ENCODE measurements at places on chromosomes 5 and 9.

GRCh38 chr5:179231309-179231708 lies 114.0 kb downstream of the ADAMTS2 start:
- DNase-seq: no peak

DNA sequence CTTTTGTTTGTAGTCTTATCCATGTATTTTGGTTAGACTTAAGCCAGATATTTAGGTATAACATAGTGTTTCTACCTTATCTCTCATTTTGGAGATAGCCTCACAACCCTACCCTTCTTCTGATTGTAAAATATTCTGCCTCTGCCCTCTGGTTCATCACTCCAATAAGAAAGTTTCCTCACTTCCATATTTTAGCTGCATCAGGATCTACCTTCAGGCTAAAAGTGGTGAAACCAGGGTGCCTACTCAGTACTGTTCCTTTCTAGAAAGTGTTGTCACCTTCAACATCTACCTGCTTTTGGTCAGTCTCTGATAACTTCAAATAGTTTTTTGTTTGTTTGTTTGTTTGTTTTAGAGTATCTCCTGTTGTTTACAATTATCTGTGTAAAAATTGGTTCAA lies 294.6 kb downstream of the ANXA1 start:
- no peak for DNase-seq

DNA sequence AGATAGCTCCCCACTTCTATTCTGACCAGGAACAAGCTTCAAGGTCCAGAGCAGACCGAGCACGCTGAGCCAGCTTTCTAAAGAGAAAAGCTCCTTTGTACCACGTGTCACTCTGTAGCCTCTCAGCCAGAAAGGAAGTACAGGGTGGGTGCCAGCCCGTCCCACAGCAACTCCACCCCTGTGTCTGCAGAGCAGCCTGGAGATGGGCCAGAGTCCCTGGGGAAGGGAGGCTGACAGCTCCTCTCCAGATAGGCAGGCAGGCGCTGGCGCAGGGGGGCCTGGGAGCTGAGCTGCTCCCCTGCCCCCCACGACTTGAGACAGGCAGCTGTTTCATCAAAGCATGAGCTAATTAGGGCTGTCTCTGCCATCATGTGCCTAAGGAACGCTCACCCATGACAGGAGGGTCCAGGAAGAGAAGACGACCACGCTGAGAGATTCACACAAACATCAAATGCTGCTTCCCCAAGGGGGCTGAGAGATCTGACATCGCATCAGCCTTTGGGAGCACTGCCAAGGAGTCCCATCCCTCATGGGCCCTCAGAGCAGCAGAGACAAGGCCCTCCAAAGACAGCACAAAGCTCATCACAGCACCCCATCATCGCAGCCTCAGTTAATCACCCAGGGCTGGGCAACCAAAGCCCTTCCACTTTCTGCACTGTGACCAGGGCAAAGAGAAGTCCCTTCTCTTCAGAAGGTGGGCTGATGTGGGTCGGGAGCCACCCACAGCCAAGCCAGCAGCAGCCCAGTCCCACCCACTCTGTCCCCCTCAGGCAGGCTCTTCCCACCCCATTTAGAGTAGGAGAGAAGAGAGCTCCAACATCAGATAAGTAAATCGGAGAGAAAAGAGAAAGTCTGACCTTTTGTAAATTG lies 78.5 kb upstream of the LRRTM2 start:
- no peak for DNase-seq

DNA sequence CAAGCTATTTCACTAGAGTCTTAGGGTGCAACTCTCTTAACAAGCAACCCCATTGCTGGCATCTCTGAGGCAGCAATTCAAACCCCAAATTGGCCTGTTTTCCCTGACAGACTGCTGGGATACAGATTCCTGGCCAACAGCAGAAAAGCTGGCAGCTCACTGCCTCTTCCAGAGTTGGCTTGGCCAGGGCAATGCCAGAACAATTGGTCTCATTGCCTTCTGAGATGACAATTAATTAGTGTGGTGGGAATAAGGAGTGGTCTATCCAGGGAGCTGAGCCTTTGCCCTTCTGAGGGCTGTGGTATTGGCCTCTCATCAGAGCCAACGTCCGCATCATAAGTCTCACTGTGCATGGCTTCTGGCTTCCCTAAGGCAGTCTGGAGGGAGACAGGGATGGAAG lies 183.2 kb downstream of the GNAQ start:
- DNase-seq: no peak

DNA sequence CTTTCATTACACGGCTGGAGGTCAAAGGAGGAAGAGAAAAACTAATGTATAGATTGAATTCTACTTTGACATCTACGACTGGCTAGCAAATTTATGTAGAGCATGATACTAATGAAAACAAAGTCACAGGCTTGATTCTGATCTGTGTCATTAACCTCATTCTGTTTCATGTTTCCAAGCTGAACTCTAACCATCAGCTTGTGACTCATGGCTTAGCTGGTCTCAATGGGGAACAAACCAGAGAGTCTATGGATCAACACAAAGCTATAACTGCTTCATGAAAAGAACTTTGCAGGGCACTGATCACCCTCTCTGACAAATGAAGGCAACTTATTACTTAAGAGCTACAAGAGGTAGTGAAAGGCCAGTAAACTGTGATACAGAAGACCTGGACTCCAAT lies 23.6 kb upstream of the PDE4D start:
- DNase-seq: no peak

DNA sequence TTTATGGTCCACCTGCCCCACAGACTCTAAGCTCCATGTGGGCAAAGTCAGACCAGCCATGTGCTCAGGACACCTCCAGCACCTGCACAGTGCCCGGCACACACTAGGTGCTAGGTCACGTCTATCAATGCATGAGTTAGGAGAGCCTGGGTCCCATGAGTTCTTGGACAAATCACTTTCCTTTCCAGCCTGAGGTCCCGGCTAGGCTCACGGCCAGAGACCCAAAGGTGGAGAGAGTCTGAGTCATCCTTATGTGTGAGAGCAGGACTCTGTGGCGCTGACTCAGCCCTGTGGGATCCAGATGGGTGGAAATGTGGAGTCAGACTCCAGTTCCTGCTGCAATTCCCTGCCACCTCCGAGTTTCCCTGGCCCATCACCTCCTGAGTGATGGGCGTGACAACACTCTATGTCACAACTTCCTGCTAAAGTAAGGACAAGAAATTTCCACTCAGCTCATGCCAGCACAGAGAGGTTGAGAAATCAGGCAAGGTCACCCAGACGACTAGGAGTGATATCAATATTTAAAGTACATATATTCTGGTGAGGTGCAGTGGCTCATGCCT lies 2.5 kb upstream of the ST6GALNAC4 start:
- no peak for DNase-seq

DNA sequence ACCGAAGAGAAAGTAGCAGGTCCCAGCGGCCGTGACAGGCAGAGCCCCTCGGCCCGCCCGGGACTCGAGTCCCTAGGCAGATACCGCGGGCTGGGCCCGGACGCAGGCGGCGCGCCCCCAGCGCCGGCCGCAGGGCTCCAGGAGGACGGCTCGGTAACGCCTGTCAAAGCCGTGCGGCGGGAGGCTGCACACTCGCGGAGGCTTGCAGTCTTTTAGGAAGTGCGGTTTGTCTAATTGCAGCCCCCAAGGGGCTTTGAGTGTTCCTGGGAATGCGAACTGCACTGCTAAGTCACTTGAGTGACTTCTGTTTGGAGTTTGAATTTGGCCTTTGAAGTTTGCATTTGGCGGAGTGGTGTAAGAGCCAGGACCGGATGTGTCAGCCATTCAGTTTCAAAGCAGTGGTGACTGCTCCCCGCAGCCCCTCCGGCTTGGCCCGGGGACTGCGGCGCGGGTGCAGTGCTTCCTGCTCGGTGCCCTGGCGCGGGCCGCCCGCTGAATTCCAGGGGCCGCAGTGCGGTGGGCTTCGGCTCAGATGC lies 1.3 kb downstream of the MAP3K1 start:
- DNase-seq: peak; percentile 46

DNA sequence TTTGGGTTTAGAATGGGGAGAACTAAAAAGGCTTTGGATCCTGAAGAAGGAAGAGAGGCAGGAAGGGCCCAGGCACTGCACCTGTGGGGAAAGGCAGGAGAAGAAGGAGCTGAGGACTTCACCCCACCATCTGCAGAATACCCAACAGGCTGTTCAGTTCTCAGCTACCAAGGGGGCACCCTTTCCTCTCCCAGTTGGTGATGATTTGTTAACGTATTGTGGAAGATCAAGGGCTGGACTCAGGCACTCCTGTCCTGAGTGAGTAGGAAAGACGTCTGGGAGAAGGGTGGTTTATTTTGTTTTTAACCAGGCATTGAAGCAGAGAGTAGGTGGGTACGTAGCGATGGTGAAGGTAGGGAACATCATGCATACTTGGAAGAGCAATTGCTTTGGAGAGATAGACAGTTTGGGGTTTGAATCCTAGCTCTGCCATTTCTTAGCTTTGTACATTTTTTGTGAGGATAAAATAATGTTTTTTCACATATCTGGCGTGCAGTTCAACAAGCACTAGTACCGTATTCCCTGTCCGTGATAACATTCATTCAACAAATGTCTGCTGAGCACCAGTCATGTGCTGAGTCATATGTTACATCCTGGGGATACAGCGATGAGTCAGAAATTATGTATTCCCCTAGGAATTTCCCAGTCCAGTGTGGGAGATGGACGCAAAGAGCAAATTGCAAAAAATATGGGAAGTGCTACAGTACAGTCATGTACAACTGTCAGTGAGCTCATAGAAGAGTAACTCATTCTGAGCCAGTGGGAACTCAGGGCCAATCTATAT lies 2.1 kb downstream of the MSANTD3 start:
- DNase-seq: no peak

DNA sequence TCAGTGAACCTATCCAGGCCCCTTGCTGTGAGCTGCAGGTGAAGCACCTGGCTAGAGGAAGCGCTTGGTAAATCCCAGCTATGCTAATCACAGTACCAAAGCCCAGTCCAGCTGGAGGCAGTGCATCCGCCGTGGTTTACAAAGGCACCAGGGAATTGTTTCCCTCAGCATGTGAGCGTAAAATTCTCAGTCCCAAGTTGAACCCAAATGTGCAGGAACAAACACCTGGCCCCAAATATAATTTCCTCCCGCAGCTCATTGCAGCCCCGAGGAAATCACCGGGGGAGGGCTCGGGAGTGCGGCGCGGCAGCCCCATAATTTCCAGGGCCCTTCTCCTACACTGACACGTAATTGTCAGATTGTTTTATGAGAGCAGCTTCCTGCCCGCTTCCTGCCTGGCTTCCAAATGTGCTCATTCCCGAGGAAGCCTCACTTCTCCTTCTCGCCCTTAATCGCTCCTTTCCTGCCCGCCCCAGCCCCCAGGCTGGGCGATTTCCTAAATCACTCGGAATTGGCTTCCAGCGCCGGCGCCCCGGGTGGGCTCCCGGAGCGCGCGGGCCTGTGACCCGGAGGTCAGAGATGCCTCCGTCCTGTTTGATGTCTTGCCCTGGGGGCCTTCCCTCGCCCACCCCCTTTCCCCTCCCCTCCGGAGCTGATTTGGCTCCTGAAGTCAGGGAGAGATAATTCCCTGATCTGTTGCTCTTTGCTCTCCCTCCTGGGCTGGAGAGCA lies 134.4 kb downstream of the FGF1 start:
- DNase-seq: no peak

GRCh38 chr5:39319395-39319794 lies 44.9 kb downstream of the C9 start:
- no peak for DNase-seq

DNA sequence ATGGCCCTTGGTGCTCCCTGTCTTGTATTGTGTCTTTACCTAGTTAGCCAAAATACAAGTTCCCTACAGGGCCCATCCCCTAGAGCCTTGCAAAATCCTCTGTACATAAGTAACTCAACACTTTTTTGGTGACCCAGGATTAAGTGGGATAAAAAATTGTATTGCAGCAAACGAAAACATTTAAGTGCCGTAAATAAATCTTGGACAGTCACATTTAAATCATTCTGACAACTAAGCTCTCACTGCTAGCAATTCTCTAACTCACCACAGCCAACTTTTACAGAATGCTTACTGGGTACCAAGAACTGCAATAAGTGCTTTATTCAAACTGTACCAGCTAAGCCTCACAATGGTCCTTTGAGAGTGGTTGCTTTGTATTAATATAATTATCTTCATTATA lies 56.6 kb downstream of the GNAQ start:
- no peak for DNase-seq

DNA sequence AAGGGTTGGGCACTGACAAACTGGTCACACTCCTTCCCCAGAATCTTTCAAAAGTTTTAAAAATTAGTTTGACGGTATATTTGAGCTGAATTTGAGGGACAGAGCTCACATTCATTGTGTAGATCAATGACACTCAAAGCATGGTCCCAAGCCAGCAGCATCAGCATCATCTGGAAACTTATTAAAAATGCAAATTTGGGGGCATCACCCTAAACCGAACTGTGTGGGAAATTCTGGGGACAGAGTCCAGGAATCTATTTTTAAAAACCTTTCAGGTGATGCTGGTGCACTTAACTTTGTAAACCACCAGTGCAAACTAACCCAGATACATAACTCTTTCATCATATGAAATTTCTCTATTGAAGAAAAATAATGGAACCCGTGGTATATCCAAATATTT lies 58.1 kb upstream of the MTAP start:
- DNase-seq: no peak

DNA sequence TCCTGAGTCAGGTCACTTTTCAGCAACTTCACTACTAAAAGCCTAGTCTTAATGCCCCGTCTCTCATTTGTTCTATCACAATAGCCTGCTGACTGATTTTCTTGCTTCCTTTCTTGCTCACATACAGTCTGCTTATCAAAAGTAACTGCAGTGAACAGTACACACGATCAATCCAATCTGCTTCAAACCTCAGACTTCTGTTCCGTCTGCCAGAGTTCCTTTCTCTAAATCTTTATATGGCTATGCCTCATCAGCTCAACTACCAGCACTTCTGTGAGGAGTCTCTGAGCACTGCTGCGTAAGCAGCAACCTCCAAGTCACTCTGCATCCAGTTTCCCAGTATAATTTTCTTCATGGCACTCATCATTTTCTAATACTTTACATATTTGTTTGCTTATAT lies 34.8 kb upstream of the PUM3 start:
- DNase-seq: no peak

- no peak for DNase-seq
Measured at GRCh38 chr5:1888541-1889251, 6.0 kb upstream of the IRX4 start.

DNA sequence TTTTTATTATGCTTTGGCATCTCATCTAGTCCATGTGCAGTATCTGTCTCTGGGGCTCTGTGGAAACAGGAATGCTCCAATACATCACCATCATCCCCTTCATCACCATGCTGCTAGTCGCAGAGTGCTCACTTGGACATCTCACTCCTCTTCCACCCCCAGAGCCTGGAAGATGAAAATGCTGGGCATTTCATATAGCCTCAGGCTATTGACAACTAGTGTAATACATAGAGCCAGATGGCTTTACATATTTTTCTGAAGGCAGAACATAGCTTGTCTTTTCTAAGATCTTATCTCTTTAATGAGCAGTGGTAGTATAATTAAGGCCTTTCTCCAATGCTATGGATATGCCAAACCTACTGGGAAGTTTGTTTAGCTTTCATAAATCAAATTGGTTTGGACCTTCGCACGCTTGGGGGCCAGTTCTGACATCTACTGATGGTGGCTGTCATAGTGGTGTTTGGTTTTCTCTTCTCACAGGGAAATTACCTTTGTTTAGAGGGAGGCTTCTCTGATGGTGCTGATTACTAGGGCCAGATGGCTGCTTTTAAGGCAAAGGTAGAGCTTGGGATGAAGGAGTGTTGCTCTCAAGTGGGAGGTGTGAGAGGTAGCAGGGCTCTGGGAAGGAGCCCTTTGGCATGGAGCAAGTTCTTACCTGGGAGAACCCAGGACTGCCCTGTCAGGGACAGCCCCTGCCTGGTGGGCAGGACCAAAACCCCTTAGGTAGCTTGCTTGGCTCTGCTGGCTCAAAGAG lies 63.1 kb upstream of the CXCL14 start:
- DNase-seq: no peak

Measured in activated T-helper 1 cell treated with Interleukin-2 at 50 U/mL for 16 hours (primary cell).